ENCODE measurements at places on chromosomes 2 and 18.

- no peak for DNase-seq
Measured at GRCh38 chr2:202355993-202356505, 20.1 kb upstream of the BMPR2 start.

- no peak for DNase-seq
Measured at GRCh38 chr2:157810037-157810436, 66.1 kb downstream of the ACVR1 start.

- no peak for DNase-seq
Measured at GRCh38 chr2:220394433-220394832, 767.0 kb downstream of the SLC4A3 start.

GRCh38 chr2:64807417-64807816 is 153.7 kb upstream of the SERTAD2 start:
- peak; percentile 71 for DNase-seq

DNA sequence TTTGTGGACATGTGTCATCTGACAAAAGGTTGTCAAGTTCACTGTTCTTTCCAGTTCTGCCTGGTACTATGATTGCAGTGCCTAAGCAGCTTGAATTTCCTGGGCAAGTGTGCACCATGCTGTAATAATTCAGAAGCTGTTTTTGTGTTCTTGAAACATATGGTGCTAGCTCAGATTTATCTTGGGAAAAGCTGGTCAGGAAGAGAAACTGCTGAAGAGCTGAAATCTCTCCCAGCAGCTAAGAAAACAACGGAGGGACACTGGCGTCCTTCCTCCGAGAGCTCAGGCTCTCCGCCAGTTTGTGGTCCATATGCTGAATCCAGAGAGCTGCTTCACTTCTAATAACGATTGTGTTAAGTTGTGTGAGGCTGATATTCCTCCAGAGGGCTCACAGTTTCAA is 642.0 kb downstream of the DPP10 start:
- no peak for DNase-seq

- no peak for DNase-seq
Measured at GRCh38 chr2:98759827-98760625, 29.1 kb upstream of the MGAT4A start.

- no peak for DNase-seq
Measured at GRCh38 chr2:222866358-222866960, 5.6 kb downstream of the ACSL3 start.

DNA sequence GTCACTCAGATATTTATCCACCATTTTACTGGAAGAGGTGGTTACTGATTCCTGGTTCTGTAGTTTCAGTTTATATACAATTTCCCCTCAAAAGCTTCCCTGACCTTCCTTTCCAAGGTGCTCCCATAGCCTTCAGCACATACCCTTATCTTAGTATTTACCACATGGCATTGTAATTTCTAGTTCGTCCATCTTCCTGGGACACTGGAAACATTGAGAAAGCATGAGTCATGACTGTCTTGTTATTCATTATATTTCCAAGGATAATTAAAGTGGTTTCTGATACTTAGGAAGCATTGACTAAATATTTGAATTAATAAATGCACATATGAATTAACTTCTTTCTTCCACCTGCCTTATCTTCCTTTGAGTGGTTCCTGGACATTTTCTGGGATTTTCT is 203.8 kb downstream of the ETAA1 start:
- no peak for DNase-seq

- DNase-seq, result no peak
Measured at GRCh38 chr2:12675801-12676200, 40.9 kb upstream of the TRIB2 start.

- DNase-seq, result peak; percentile 7
Measured at GRCh38 chr18:3511980-3512379, 62.0 kb downstream of the TGIF1 start.

GRCh38 chr2:218344090-218344754 is 12.4 kb upstream of the CATIP start:
- DNase-seq, result no peak

DNA sequence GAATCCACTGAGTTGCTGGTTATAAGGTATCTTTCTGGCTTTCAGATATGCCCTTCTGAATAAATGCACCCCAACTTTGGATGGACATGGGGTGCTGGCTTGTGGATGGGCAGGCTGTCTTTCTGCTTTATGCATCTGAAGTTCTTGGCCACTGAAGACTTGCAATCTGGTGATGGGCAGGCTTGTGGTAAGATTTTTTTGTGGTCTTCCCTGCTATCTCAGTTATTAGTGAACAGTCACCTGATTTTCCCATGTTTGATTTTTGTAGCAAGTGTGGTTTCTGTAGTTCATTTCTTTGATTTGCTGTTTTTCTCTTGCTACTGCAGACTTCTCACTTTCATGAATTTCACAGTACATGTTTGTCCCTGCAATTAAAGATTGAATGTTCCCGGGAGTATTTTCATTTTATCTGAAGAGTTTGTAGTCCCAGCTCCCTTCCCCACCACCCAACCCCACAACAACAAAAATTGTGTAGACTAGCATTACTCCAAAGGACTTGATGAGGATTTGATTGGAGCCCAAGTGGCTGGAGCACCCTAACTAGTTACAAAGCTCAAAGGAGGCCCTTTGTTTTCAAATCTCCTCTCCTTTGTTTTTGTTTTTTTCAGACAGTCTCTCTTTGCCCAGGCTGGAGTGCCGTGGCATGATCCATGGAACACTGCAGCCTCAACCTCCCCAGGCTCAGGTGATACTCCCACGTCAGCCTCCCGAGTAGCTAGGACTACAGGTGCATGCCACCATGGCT is 63.6 kb upstream of the MGAT5 start:
- no peak for DNase-seq

DNA sequence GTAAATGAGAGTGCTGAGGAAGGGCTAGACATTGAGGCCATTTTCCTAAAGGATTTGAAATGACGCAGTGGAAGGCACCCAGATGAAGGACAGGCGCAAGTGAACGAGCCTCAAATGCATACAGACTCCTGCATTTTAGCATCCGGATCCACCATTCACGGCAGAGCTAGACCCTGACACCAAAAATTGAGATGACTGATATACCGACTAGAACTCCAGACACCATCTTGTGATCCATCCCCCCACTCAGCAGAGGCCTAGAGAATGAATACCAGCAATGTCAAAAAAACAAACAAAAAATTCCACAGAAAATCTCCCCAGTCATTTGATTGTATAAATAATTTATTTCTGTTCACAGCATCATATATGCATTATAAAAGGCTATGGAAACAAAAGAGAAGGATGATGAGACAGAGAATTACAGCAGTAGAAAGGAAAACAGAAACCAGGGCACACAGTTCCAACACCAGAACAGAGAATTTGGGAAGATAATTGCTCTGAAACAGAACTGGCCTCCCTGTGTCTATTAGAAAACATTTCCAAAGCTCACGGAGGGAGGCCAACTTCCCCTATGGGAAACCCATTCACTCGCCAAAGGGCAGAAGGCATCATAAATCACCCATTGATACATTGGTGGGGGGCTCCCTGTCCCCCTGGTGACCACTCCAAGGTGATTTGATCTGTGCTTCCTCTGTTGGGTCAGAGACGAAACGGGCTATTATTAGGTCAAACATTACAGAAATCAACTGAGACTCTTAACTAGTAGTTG is 4.0 kb downstream of the ARL4C start:
- no peak for DNase-seq

DNA sequence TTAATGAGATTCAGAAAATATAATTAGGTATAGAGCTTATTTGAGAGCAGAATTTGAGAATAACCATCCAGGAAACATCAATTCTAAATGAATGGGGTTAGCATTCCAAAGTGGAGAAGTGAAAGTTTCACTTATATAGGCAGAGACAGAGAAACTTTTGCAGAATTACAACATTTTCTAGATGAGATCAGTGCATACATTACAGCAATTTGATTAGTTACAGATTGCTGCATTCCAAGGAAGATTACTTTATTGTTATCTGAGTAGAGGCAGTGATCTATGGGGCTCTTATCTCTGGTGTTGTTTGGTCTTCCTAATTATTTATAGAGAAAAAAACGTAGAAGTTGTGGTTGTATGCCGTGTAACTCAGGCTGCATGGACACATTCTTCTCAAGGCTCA is 373.8 kb upstream of the SYT4 start:
- no peak for DNase-seq

DNA sequence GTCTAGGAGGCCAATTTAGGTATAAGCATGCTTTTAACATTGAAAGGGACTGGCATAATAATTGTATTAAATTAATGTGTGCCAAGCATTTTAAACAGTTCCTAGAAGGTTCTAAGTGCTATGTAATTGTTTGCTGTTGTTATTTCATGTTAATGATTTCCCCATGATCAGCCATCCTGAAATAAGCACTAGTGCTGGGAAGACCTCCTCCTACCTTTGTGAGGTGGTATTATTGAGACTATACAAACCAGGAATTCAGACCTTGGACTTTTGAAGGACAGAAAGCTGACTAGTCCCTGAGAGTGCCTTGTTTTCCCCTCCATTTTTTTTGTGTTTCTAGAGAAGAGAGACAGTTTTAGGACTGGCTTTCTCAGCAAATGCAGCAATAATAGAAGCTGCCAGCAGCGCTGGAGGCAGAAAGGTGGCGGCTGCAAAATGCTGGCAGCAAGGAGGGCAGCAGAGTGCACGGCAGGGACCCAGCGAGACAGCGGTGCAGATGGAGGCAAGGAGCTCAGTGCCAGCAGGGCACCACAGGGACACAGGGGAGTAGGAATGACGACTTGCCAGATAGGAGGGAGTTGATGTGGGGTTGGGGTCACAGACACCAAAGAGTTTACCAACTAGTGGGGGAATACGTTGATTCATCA is 25.3 kb downstream of the NABP1 start:
- DNase-seq, result no peak

DNA sequence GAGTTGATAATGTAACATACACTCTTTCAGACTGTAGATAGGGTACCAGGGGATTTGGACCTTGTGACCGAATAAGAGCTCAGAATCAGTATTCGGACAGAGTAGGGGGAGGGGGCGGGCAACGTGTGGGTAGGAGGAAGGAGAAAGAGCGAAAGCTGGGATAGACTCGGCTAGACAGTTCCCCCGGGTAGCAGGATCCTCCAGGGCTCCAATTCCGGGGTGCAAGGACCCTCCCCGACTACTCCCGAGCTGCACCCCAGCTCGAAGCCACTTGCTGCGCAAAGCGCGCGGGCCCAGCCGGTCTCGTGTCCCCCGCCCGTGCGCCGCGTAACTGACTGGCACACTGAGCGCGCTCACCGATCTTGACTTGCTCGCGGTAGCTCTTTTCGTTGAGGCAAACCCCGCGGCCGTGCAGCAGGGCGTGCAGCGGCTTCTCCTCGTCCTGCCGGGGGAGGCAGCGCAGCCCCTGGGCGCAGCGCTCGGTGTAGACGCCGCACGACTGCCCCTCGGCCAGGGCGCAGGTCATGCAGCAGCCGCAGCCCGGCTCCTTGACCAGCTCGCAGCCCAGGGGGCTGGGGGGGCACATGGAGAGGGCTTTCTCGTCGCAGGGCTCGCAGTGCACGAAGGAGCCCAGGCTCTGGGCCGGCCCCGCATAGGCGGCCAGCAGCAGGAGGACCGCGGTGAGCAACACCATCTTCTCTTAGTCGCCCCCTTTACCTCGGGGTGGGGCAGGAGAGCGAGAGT is 1.1 kb downstream of the IGFBP5 start:
- DNase-seq, result no peak

DNA sequence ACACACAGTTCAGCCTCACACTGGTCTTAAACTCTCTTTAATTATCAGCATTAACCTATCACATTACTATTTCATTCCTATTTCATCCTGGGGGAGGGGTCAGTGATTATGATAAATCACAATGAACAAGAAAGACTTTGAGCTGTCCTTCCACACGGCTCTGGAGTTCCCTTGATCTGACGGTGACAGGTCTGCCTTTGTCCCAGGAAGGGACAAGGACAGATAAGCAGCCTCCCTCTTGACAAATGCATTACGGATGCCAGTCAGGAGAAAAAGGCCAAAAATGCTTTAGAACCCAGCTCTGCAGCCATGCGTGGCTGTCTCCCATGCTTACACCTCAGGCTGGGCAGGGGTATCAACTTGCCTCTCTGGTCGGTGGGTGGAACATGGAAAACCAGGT is 281.7 kb downstream of the BCL11A start:
- DNase-seq, result no peak

DNA sequence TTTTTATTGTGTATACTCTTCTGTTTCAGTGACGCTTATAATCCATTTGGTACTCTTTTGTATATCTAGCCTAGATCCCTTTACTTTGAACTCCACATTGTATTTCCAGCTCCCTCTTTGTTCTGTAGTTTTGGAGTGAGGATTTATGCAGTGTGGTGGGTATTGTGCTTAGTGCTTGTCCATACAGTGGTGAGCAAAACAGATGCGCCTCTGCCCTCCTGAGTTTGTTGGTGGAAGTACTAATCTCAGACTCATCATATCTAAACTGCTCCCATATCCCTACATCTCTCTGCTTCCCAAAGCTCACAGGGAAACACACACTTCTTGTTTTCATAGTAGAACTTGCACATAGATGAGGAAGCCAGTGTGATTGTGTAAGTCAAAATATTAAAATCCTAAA is 12.1 kb downstream of the PTCD3 start:
- no peak for DNase-seq

DNA sequence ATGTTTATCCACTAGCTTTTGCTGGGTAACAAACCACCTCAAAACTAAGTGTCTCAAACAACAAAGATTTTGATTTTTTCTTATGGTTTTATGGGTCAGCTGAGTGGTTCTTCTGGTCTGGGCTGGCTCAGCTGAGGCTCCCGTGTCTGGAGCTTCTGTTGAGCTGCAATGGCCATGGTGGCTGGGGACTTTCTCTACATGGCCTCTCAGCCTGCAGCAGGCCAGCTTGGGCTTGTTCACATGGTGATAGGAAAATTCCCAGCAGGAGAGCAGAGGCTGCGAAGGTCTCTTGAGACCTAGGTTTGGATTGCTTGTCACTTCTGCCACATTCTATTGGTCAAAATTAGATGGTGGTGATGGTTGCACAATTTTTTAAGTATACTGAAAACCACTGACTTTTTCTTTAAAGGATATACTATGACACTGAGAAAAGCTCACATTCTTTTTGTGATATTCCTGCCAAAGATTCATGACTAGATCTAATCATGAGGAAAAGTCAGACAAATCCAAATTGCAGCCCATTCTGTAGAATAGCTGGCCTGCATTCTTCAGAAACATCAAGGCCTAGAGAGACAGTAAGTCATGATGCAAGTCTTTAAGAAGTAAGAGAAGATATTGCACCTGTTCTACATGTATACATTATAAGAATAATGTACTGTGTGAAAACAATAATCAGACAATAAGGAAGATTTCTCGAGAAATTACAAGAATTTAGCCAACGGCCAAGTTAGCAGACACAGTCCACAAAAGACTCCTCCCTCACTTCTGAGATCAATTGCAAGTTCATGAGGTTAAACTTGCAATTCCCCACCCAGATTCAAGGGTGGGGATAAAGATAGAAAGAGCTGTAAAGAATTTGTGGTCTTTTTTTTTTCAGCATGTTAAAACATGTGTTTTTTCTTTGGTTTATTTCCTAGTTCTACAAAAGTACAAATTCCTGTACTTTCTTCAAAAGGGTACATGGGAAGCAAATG is 35.0 kb upstream of the IL1R2 start:
- DNase-seq, result no peak

GRCh38 chr18:61808286-61808685 is 84.5 kb downstream of the RNF152 start:
- no peak for DNase-seq

Measured in T1000 (cell line).